ENCODE measurements at places on chromosomes 12 and 14. TPM values are rescaled to one million over a fixed set of nuclear protein-coding genes. Genes with fewer than 3 reads are reported as not detected.

The RNASE1 gene
- total RNA-seq: not detected

The SLC10A1 gene
- total RNA-seq: not detected

The SIVA1 gene
- total RNA-seq: 68.6 TPM

The PPP2R3C gene
- 59.3 TPM for total RNA-seq

The CCDC38 gene
- total RNA-seq: 0.39 TPM

The SCARB1 gene
- total RNA-seq: 7.8 TPM

The SMIM41 gene
- total RNA-seq: 0.39 TPM

The CD69 gene
- not detected for total RNA-seq

The SPPL3 gene
- total RNA-seq: 13.7 TPM

The CCDC197 gene
- total RNA-seq: not detected

The KSR2 gene
- total RNA-seq: not detected

The SLCO1B1 gene
- not detected for total RNA-seq

The RAB15 gene
- 5.5 TPM for total RNA-seq

The KLRD1 gene
- total RNA-seq: 1.2 TPM

The ACSM4 gene
- total RNA-seq: not detected

The SLC7A8 gene
- 98.6 TPM for total RNA-seq

The CATSPERB gene
- not detected for total RNA-seq

The ASCL1 gene
- total RNA-seq: not detected

The TEX52 gene
- total RNA-seq: not detected

The GYS2 gene
- not detected for total RNA-seq

The RAPGEF3 gene
- 18.6 TPM for total RNA-seq

The SLC17A8 gene
- total RNA-seq: not detected

The CDK17 gene
- total RNA-seq: 67.8 TPM

The ALDH2 gene
- 35.1 TPM for total RNA-seq

The CCDC177 gene
- under 0.01 TPM for total RNA-seq

The HNF1A gene
- total RNA-seq: not detected

The TAS2R9 gene
- total RNA-seq: 0.32 TPM

The LMBR1L gene
- 38.4 TPM for total RNA-seq

The IL31 gene
- total RNA-seq: not detected

The TMEM253 gene
- total RNA-seq: not detected

The INSM2 gene
- total RNA-seq: not detected

The CRIP1 gene
- 27.7 TPM for total RNA-seq

The TAS2R31 gene
- total RNA-seq: 11.8 TPM

The TMEM263 gene
- total RNA-seq: 161 TPM

The LRRC43 gene
- 1.0 TPM for total RNA-seq

The C1S gene
- 511 TPM for total RNA-seq

The APEX1 gene
- 58.0 TPM for total RNA-seq

The APOF gene
- not detected for total RNA-seq

The GPATCH2L gene
- 58.9 TPM for total RNA-seq

The ESYT1 gene
- 212 TPM for total RNA-seq

The KRT80 gene
- 0.52 TPM for total RNA-seq

The BCL11B gene
- total RNA-seq: not detected

The PTPN11 gene
- 120 TPM for total RNA-seq

The TPPP2 gene
- not detected for total RNA-seq

The IKZF4 gene
- total RNA-seq: 1.8 TPM

The RFX4 gene
- not detected for total RNA-seq

The BMP4 gene
- total RNA-seq: 73.5 TPM

The HVCN1 gene
- total RNA-seq: 5.1 TPM

The KRT77 gene
- total RNA-seq: not detected

The HOXC6 gene
- 5.3 TPM for total RNA-seq

The SALL2 gene
- total RNA-seq: 4.4 TPM

The GON7 gene
- total RNA-seq: 14.6 TPM

The C12orf54 gene
- not detected for total RNA-seq

The CLEC2A gene
- not detected for total RNA-seq
